ENCODE measurements at places on chromosomes 13 and 19.

DNA sequence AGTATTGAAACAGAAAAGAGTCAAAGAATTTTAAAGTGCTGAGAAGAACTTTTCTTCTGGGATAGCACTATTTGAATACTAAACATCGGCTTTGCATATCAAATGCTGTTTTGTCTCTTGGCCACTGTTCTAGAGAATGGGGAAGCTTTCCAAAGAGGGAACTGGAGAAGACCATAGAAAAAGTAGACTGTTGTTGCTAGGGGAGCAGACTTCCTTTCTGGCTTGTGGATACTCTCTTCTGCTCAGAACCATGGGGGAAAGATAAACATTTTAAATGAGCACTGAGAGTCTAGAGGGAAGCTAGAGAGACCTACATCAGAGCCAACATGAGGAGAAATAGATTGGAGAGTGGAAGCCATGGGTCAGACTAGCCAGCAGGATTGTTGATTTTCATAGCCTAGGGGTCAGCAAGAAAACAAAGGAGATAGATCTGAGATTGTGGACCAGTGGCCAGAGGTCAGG lies 315.7 kb downstream of the KCTD12 start:
- DNase-seq, result no peak

DNA sequence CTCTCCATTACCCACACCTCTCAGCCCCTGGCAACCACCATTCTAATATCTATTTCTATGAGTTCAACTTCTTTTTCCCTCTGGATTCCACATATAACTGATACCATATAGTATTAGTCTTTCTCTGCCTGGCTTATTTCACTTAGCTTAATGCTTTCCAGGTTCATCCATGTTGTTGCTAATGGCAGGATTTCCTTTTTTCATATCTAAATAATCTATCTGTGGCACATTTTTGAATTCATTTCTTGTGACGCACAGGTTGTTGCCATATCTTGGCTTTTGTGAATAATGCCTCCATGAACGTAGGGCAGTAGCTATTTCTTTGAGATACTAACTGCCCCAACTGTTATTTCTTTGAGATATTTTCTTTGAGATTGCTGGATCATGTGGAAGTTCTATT lies 235.6 kb downstream of the SPRY2 start:
- DNase-seq, result no peak

DNA sequence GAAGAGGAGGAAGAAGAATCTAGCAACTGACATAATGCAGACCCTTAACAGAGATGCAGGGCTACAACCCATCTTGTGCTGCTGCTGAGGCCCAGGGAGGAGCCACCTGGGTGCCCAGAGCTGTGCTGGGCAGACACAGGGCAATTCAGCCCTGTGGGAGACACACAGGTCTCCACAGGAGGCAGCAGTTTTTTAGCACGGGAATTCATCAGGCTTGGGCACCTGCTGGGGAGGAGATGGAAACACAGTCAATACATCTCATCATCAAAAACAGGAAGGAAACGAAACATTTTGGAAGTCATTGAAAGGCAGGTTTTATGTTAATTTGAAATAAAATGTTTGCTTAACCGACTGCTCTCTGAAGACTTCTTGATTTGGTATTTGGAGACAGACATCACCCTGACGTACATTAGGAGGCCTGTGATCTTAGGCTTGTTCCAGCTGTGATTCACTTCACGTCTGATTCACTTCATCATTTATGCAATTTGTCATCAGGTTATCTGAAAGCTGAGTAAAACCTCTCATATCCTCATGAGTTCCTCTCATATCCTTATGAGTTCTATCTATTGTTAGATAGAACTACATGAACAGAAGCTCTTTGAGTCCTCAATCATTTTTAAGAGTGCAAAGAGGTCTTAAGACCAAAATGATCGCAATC lies 77.4 kb downstream of the CYSLTR2 start:
- DNase-seq, result no peak

DNA sequence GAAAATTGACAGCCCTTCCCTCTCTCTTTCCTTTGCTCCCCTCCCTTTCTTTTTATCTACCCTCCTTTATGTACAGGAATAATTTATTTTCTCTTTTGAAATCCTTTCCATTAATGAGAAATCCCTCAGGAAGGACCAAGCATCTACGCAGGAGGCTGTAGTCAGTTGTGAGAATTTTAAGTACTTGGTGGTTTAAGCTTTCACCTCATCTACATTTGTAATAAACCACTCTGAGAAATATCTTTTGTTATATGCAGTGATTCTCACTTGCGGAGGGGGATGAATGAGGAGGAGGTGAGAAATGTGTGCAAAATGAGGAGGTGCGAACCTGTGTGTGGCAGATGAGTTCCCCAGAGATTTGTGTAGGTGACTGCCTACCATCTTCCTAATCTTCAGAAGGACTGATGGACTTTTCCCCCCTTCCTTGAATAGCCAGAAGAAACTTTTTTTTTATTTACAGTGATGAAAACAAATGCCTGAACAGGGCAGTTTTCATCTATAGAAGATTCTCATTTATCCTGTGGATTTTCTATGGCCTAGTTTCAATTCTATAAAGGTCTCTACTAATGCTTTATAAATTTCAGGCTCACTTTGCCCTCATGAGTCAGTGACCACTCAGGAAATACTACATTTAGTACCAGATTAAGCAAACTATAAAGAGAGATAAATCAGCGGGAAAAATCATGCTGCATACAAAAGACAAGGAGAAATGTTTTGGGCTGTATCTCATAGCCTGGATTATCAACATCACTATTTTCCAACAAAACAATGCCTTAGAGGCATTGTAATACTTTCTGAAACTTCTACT lies 118.3 kb downstream of the LHFPL6 start:
- no peak for DNase-seq

DNA sequence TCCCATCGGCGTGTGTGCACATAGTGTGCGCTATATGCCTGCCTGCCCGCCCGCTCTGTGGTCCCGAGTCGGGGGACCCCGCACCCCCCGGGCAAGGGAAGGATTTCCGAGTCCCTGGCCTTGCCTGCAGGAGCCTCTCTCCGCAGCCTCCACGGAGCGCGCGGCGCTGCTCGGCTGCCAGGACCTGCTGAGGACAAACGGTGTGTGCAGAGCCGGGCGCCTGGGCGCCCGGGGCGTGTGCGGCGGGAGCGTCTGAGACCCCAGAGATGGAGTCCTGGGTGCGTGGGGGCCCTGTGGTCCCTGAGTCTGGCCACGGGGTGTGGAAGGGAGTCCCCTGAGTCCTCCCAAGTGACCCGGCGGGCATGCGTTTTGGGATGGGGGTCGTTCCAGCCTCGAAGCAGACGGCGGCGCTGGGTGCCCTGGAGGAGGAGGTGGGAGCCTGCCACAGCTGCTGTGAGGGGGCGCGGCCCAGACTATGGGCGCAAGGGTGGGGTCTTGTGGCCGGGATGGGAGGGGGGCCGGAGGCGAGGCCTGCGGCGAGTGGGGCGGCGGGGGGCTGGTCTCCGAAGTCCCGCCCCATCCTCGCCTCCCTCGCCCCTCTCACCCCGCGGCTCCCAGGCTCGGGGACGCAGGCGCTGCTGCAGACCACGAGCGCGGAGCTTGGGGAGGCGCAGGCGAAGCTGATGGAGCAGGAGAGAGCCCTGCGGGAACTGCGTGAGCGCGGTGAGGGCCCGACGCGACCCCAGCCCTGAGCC lies 25.3 kb downstream of the CLEC4M start:
- no peak for DNase-seq

DNA sequence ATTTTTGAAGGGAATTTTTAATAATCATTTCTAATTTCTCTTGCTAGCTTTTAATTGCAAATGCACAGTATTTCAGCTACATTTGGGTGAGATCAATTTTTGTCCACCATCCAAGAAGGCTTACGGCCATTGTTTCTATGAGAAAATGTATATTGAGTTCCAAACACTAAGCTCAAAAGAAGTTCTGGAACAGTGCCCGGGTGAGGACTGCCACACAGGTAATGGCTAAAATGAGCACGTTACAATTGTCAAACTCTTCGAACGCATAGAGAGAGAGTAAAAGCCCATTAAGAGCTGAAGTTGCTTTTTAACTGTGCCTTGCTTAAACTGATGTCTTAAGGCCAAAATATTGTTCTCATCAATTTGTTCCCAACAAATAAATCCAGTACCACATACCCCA lies 755.0 kb downstream of the DIAPH3 start:
- DNase-seq, result no peak

- DNase-seq, result no peak
Observed at GRCh38 chr13:70125693-70126092, 17.4 kb upstream of the KLHL1 start.

DNA sequence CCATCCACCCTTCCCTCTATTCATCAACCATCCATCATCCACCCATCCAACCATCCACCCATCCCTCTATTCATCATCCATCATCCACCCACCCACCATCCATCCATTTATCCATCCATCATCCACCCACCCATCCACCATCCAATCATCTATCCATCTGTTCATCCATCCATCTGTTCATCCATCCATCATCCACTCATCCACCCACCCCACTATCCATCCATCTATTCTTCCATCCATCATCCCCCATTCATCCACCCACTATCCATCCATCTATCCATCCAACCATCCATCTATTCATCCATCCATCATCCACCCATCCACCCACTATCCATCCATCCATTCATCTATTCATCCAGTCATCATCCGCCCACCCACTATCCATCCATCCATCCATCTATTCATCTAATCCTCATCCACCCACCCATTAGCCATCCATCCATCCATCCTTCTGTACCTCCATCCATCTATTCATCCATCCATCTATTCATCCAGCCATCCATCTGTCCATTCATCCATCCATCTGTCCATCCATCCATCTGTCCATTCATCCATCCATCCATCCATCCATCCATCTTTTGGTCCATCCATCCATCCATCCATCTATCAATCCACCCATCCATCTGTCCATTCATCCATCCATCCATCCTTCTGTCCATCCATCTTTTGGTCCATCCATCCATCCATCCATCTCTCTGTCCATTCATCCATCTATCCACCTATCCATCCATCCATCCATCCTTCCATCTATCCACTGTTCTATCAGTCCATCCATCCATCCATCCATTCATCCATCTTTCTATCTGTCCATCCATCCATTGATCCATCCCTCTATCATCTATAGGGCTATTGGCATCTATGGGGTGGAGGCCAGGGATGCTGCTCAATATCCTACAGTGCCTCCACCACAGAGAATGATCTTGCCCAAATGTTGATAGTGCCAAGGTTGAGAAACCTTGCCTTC lies 47.5 kb downstream of the CPAMD8 start:
- no peak for DNase-seq

GRCh38 chr13:105740739-105741138 lies 794.7 kb downstream of the EFNB2 start:
- no peak for DNase-seq

DNA sequence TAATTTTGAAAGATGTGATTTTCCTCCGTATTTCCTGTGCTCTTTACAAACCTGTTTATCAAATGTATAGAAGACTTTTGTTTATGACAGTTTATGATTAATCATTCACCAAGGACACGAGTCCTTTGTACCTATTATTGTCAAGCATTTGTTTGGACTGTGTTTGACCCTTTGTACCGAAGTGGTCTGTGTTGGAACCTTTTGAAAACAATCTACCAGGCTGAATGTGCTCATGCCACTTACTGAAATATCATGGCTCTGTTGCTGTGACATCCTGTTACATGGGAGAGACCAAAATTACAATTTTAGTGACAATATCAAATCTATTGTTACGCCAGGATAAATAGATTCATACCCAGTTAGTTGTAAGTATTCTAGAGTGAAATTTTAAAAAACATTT lies 193.6 kb downstream of the IRS2 start:
- DNase-seq, result no peak

DNA sequence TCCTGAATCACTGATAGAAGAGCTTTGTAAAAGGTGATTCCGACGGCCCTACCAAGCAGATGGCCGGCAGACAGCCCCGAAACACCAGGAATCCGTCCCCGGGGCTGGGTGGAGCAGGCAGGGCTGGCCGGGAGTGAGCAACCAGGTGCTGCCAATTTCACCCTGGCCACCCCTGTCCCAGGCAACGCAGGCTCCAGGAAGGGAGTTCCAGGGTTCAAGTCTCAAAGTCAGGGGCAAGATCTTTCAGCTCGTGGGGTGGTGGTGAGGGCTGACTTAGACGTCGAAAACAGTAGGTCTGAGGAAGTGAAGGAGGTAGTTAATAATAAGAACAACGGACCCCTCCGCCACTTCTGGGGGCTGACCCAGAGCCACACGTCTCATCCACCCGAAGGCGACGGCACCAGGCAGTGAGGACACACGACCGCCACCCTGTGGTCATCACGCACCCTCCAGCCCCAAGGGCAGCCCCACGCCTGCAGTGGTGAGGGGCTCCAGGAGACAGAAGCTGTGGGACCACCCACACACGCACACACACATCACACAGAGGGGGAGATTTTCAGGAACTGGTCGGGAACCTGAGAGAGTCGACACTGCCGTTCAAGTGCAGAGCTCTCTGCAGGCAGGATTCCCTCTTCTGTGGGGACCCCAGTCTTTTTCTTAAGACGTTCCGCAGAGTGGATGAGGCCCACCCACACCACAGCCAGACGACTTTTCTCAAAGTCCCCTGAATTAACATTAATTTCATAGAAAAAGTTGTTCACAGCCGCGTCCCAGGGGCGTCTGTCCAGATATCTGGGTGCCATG lies 67.2 kb downstream of the SPACA7 start:
- DNase-seq, result no peak

GRCh38 chr19:30133803-30134202 lies 191.8 kb downstream of the URI1 start:
- DNase-seq, result no peak

- no peak for DNase-seq
Observed at GRCh38 chr19:43305642-43306041, 36.3 kb upstream of the PSG9 start.

DNA sequence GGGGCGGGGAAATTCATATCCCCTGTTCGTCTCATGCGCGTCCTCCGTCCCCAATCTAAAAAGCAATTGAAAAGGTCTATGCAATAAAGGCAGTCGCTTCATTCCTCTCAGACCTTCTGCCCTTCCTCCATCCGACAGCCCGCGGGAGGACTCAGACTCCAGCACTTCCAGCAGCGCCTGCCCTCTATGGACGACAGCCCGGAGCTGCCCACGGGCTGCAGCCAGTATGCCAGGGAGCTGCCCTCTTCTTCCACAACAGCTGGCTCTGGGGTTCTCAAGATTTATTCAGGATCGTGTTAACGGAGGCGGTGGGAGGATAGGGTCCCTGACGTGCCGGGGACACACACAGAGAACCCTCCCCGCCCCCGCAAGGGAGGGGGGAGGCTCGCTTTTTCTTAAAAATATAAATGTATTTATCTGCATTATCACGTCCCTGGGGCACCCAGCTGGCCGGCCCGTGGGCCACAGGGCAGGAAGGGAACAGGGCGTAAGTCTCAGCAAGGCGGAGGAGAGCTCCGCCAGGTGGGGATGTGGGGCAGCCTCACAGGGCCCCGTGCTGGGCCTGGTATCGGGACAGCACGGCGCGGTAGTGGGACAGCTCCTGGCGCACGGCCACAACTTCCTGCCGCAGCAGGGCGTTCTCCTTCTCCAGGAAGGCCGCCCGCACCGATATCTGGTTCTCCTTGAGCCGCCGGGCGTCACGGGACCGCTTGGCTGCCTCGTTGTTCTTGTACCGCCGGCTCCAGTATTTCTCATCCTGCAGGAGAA lies 6.7 kb downstream of the DBP start:
- DNase-seq, result no peak

- DNase-seq, result no peak
Observed at GRCh38 chr13:20136781-20137703, 23.8 kb downstream of the GJA3 start.

GRCh38 chr19:46606019-46606418 lies 4.9 kb downstream of the CALM3 start:
- no peak for DNase-seq

Measured in T47D (cell line).